ENCODE measurements at places on chromosomes 3 and 15.

GRCh38 chr3:30649572-30650318 lies 43.3 kb downstream of the TGFBR2 start:
- DNase-seq: no peak

GRCh38 chr15:76898102-76898501 lies 7.0 kb downstream of the SCAPER start:
- DNase-seq: no peak

- no peak for DNase-seq
These were observed 4.1 kb downstream of the P3H2 start for GRCh38 chr3:190116551-190117067.

DNA sequence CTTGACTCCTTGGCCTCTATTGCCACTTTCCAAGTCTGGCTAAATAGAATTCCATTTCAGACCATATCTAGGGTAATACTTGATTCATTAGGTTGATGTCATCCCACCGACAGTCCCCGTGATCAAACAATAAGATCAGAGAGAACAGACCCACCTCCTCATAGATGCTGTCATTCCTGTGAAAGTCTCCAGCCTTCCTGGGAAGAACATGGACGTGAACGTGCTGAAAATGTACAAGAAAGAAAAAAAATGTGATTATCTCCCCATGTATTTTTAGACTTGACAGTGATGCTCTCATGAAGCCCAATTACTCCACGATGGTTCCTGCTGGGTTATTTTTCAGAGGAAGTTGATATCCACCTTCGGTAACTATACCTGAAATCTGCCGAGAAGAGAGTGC lies 872.4 kb upstream of the CFAP20DC start:
- DNase-seq: no peak

GRCh38 chr15:41028853-41029252 lies 75.6 kb downstream of the CHAC1 start:
- DNase-seq: no peak

GRCh38 chr3:112605285-112605684 lies 35.7 kb downstream of the CCDC80 start:
- DNase-seq: no peak

DNA sequence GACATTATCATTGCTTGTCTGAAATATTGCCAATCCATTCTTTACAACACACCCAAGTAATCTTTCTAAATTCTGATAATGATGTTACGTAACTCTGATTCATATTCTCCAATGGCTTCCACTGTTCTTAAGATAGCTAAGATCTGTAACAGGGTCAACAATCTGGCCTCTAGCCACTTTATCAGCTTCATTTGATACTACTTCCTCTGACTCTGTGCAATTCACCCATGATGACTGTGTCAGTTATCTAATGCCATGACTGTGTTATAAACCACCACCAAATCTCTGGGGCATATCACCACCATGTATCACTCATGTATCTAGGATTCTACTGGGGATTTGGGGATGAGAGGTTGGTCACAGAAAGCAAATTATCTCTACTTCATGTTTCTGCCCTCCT lies 44.0 kb downstream of the CD200 start:
- no peak for DNase-seq

- DNase-seq: no peak
These were observed 42.5 kb upstream of the ABHD10 start for GRCh38 chr3:111936191-111936841.

GRCh38 chr15:63811942-63812550 lies 21.7 kb downstream of the HERC1 start:
- no peak for DNase-seq

DNA sequence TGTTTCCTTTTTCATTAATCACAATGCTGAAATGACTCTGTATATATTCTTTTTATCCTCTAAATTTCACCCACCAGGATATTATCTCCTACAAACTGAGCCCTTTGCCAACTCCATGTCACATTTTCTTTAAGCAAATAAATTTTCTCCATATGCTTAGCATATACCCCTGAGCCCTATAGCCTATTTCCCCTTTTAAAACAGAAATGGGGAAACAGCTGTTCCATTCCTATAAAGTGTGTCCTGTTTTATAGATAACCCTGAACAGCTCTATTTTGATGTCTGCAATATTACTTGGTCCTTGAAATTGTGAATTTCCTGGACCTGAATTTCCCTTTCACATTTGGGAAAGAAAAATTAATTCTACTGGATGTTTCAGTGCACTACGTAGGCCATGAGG lies 15.6 kb upstream of the FILIP1L start:
- DNase-seq: no peak

DNA sequence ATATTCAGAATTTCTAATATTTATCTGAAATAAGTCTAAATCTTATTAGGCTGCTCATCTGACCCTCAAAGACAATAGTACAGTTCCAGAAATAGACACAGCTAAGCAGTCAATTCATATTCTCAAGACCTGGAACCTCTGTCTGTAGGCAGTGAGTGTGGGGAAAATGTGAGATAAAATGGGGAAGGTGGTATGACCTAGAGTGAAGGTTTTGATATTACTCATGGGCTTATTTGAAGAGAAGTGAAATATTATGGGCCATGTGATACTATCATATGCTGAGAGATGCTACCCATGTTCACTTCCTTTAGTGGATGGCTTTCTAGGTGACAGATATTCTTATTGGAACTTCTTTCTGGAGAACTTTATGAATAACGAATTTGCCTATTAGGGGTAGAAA lies 33.5 kb downstream of the TGFBR2 start:
- no peak for DNase-seq

- no peak for DNase-seq
These were observed 4.6 kb downstream of the ATP11B start for GRCh38 chr3:182797876-182798275.

DNA sequence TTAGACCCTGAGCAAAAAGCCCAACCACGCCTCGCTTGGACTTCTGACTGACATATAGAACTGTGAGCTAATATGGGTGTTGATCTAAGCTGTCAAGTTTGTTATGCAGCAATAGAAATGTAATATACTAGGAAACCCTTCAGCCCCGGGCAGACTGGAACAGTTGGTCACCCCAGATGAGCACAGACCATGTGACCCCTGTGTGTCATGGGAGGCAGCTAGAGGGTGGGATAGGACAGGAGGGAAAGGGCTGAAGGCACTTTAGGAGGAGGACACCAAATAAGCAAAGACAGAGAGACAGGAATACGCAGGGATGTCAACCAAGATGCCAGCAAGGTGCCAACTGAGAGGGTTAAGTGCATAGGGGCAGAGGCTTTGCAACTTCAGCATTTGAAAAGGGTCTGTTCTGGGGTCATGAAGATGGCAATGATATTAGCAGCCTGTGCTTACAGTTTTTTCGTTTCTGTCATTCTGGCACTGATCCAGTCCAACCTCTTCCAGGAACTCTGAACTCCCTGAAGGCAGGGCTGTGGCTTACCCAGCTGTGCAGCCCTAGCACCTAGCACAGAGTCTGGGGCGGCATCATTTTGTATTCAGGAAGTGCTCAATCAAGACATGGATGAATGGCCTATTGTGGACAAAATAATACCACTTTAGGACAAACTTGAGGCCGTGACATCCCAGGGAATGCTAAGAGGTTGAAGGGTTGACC lies 51.4 kb downstream of the HES1 start:
- no peak for DNase-seq

- DNase-seq: no peak
These were observed 598.8 kb downstream of the TUSC7 start for GRCh38 chr3:117308353-117308752.

DNA sequence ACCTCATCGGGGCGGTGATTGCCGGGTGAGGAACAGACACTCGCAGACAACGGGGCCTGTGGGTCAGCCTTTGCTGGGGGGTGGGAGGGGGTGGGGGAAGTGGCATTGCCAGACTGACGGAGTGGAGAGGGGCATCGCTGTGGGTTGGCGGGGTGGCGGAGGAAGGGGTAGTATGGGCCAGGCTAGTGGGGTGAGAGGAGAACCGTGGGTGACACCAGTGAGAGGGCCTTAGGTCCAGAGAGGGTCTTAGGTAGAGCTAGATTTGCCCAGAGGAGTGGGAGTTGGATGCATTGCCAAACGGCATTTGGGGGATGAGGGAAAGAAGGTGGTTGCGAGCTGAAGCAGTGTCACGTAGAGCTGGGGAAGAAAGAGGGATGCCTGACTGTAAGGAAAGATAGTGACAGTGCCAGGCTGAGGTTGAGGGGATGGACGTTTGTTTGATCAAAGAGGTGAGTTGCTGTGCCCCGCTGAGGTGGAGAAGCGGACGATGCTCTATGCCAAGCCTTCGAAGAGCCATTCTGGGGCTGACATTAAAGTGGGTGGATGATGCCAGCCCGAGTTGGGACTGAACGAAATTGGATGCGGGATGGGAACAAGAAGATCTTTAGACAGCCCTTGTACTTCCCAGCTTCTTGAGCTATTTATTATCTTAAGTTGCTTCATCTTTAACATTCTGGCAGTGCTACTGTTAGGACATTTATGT lies 572 bp downstream of the DNAJB11 start:
- no peak for DNase-seq

- DNase-seq: no peak
These were observed 67.3 kb downstream of the ATG7 start for GRCh38 chr3:11339541-11339940.

GRCh38 chr3:4841225-4841624 lies 138.0 kb upstream of the BHLHE40 start:
- DNase-seq: no peak

DNA sequence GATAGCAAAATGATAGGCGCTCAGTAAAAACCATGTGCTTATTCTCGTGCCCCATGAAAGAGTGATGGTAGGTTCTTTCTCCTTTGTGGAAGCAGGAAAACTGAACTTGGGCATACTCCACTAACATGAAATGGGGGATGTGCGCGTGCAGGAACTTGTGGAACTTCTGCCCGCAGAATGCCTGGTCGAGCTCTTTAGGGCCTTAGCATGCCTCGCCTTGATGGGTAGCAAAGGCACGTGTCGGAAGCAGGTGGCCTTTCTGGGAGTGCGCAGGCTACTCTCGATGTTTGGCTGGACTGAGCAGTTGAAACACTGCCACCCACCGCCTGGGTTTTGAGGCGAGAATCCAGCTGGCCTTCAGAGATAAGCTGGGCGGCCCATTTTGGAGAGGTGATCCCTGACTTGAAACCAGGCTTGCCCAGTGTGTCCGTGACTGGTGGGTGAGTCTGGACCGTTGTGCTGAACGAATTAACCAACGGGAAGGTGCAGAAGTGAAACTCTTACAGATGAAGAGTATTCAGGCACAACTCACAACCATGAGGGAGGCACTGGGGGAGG lies 842 bp downstream of the PCCB start:
- peak; percentile 1 for DNase-seq

DNA sequence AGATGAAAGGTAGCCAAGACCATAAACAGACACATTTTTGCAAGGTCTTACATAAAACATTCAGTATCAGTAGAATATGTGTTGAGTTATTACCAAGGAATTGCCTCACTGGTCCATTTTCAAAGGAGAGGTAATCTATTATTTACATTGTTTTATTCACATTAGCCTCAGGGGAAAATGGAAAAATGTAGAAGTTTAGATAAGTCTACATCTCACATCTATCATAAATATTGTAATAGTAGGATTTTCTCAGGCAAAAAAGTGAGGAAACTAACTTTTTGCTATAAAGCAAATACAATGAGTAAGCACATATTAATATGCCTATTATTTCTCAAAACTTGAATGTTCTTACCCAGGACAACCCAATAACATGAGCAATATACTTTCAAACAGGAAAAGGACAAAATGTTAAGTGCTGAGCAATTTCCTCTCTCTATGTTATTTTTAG lies 184.6 kb upstream of the AGTR1 start:
- DNase-seq: no peak

DNA sequence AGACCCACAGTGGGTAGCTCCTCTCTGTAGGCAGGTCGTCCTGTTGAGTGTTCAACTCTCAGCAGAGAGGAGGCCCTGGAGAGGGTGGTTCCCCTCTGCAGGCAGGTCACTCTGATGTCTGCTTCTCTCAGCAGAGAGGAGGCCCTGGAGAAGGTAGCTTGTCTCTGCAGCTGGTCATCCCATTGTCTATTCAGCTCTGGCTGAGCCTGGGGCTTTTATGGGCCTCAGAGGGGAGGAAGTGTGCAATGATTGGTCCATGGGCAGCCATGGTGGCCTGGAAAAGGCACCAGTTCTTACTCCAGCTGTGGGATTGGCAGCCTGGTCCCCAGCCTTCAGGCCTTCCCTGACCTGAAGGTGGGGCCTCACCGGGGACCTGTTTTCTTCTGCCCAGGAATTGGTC lies 52.9 kb downstream of the PPCDC start:
- DNase-seq: no peak

DNA sequence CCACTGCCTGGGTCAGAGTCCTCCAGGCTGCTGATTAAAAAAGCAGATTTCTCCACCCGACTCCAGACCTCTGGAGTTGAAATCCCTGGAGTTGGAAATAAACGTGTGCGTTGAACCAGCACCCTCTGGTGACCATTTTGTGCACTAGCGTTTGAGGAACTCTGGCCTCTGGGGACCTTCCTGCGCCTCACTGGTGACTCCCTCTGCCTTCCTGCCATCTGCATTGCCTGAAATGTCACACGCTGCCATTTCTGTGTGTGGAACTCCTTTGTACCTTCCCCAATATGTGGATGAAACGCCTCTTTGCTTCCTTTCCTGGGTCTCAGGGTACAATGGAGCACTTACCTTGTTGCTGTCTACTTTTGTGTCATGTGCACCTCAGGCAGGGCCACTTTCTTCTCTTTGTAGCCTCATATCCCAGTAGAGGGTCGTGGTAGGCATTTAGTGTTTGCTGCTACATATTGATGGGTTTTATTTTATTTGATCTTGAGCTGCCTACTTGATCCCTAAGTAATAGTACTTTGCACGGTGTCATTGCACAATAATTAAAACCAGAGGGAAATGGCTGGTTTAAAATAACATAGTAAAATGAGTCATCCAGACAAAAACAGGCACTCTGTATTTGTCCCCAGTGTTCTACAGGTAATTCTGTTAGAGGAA lies 56.8 kb downstream of the GPR171 start:
- peak; percentile 17 for DNase-seq

DNA sequence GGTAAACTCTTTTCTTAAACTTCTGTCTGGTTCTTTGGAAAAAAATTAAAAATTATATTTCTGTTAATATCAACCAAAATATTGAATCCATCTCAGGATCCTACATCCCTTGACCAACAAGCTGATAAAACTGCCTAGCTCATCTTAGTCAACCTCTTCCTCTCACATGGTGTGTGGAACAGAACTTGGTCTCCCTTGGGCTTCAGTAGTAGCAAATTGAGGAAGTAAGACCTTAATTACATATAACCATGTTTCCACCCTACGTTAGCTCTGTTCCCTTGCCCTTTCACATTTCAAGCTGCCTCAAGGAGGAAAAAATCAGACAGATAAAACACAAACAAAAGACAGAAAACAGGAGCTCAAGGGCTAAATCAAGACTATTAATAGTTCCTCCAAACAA lies 116.4 kb downstream of the GREM1 start:
- no peak for DNase-seq

DNA sequence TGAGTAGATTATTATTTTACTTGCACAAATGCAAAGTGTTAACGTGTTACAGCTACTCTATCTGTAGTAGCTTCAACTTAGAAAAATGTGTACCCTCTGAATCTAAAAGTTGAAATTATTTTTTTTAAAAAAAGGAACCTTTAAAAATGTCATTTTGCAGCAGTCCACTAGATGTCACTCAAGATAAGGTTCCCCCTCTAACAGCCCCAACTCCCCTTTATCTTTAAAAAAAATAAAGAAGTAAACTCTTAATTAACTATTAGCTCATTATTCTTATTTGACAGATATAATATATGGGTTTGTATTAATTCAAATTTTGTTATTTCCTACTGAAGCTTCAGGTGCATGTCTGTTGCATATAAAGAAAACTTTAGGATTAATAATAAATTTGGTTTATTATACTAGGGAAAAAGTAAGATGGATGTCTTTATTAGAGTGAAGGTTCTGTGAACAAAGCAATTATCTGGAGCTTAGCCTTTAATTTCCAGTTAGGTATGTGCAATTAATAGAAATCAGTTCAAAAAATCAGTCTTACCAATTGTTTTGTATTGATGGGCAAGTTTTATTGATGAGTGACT lies 288.5 kb downstream of the VGLL3 start:
- no peak for DNase-seq

All from stimulated activated CD4-positive, alpha-beta T cell treated with anti-CD3 and anti-CD28 coated beads, TNF-alpha, amount 100 ng/mL, for 4 hours (primary cell).